ENCODE measurements at places on chromosomes 13 and 19.

GRCh38 chr19:1110809-1111640 is 7.2 kb downstream of the GPX4 start:
- DNase-seq = no peak

DNA sequence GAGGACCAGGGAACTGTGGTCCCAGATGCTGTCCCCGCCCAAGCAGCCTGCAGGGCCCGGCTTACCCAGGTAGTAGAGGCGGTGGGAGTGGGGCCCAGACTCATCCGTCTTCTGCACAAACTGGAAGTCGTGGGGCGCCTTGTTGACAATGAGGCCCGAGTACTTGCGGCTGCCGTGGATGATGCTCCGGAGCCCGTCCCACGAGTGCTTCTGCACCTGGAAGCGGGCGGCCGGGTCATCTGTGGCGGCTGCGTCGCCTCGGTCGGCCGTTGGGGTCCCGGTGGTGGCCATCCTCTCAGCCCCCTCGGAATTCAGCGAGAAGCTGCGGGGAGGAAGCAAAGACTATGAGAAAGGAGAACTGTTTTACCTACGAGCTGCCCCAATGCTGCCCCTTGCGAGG is 9.6 kb downstream of the DPP9 start:
- no peak for DNase-seq

- no peak for DNase-seq
These were observed at the start of gene LIM2 for GRCh38 chr19:51387924-51388389. Gene LIM2 (minus strand): TSS chr19:51387974. CDS start chr19:51387443, 531 bp downstream.

GRCh38 chr19:6384381-6384780 is 8.6 kb downstream of the GTF2F1 start:
- DNase-seq = no peak

DNA sequence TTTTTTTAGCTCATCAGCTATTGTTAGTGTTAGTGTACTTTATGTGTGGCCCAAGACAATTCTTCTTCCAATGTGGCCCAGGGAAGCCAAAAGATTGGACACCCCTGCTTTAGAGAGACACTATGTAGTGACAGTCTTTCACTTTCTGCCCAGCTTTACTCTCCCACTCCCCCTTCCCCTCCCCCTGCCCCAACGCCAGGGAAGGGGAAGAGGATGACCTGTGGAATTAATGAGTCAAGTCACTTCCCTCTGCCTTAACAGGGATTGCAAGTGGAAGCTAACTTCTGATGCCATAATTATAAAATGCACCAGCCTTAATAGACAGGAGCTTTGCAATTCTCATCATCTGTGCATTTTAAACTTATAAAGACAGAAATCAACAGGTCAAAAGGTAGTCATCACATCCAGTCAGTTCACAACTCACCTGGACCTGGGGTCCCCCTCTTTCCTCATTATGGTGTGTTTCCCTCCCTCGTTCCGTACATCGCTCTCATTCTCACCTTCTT is 1.6 kb downstream of the ZNF415 start:
- DNase-seq = no peak

- DNase-seq = no peak
These were observed 265.9 kb downstream of the MYO16 start for GRCh38 chr13:108895220-108895704.

GRCh38 chr19:39325778-39326665 is 5.4 kb upstream of the LRFN1 start:
- DNase-seq = no peak

- no peak for DNase-seq
These were observed 52.7 kb upstream of the ZDHHC20 start for GRCh38 chr13:21511849-21512248.

DNA sequence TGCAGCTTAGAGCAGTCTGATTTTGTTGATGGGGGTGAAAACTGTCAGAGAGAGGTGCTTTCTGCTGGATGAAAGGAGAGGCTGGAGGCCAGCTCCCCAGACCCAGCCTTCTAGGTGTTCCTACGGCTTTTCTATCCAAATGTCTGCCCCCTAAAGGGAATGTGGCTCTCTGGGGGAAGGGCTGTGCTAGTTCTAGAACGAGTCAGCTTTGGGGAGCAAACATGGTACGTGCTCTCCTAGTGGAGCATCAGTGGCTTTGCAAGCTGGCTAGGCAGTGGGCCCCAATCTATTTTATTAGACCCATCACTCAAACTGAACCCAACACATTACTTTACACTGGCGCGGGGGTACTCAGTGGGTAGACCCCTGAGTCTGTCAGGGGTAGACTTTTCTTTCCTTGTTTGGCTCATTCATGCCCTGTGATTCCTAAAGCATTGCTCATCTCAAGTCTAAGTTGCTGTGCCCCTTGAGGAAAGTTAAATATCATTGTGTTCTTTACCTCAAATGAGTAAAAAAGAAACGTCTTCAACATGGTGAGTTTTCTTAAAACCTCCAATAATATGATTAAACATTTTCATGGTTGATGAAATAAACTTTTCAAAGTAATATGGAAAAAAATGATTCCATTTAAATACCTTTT is 254.9 kb downstream of the DLEU7 start:
- no peak for DNase-seq

- no peak for DNase-seq
These were observed 79.4 kb upstream of the FNDC3A start for GRCh38 chr13:48896312-48896711.

DNA sequence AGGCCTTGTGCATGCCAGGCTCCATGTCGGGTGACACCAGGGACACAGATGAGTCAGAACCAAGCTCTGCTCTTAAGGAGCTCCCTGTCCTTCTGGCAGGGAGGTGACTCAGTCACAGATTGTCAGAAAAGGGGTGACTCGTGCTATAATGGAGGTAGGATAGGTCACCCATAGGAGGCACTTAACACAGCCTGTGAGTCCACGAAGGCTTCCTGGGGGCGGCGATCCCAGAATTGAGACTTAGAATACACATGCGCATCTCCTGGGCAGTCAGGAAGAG is 19.6 kb downstream of the FUZ start:
- no peak for DNase-seq

DNA sequence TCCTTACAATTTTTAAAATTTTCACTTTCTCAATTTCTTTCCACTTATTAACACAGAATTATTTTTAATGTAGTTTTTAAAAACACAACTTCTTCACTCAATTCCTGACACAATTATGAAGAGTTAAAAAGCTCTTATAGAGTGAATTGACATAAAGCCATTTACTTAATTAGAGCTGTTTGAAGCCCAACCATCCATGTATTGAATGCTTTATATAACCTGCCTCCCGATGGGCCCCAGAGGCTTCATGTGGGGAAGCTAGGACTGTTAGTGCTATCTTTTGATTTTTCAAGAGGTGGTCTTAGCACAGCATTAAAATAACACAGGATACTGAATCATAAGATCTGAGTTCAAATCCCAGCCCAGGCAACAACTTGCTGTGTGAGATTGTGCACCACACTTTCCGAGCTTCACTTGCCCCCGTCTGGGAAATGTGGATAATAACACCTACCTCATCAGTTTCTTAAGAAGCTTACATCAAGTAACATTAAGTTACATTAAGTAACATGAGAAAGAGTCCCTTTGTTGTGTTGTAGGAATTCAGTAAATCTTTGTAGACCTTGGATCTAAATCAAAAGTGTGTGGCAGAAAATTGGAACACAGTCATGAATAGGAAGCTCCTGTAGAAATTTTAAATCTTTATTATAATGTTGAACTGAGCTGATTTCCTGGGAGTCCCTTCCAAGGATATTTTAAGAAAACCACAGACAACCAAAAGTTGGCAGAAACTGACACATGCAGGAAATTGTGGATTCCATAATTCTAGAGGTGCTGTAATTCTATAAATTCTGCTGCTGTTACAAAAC is 5.5 kb upstream of the ENOX1 start:
- DNase-seq = no peak

DNA sequence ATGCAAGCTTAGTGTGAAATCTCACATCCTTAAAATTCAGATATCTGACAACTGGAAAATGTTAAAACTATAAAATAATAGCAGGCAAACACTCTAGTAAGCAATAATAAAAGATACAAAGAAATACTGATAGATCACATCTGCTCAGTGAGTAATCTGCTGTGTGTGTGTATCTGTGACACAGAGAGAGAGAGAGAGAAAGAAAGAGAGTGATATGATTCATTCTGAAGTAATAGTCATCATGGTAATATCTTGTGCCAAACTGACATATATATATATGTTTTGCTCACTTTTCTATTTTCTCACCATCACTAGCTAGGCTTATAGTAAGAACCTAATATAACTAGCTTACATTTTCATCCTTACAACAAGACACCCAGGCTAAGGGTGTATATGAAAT is 288.0 kb upstream of the SLITRK6 start:
- no peak for DNase-seq

DNA sequence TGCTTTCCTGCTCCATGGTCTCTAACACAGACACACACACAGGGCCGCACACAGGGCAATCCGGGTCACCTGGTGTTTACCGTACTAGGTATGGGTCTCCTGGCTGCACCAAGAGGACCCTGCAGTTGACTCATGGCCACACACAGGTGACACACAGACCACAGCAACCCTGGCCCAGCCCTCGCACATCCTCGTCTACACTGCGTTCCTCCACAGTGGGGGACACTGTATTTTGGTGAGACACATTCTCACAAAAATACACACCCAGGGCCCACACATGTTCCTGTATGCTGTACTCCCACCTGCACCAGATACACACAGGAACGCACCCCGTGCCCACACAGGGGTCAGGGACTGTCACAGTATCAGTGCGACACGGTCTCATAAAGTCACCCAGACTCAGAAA is 12.8 kb downstream of the PDE4A start:
- no peak for DNase-seq

GRCh38 chr13:71759651-71760511 is 107.1 kb downstream of the DACH1 start:
- DNase-seq = no peak

DNA sequence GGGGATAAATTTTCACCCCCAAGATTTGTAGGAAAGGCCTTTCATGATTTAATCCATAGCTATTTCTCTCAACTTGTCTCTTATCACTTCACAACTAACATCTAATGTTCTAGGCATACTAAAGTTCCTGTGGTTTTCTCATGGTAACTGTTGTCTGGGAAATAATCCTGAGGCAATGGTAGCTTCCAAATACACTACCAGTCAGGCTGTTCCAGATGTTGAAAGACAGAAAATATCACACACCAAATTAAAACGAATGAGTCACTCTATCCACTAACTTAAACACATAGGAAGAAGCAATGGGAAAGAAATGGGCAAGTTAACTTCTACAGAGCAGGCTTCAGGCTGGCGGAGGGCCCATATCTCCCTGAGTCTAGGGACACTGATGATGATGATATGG is 77.7 kb upstream of the MYO16 start:
- no peak for DNase-seq

DNA sequence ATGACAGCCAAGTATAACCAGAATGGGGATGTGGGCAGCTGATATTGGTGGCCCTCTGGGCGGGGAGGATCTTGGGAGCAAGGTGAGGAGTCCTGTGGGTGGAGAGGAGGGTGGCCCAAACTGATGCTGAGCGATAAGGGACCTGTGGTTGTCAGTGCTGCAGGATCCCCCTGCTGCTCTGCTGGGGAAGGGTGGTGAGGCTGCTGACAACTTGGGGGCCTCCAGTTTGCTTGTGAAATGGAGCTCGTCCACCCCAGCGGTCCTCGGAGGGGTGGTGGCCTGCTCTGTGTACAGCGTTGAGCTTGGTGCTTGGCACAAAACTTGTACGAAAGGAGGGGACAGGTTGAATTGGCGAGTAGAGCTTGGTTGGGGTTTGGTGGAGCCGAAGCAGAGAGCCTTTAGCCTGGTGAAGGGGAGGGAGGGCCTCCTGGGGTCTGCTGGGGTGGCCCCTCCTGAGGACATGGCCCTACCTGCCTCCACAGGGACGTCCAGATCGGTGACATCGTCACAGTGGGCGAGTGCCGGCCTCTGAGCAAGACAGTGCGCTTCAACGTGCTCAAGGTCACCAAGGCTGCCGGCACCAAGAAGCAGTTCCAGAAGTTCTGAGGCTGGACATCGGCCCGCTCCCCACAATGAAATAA is 2.9 kb downstream of the RPS11 start:
- no peak for DNase-seq

GRCh38 chr13:37383046-37383445 is 215.5 kb downstream of the POSTN start:
- DNase-seq = no peak

DNA sequence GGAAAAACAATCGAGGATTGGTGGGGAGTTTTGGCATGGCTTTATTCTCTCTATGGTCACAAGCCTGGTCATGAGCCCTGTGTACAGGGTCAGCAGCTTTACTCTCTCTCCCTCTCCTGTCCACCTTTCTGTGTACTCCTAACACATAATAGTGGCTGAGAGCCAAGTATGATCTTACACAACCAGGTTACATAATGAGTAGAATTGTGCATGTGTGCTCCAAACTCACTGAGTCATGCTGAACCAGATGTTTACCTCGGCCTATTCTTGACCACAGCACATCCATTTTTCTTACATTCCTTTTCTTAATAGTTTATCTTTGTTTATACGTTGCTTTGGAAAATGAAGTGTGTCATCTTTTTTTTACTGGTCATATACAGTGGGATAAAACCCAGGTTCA is 53.1 kb downstream of the ZNF254 start:
- DNase-seq = no peak

- DNase-seq = no peak
These were observed 1.0 kb downstream of the PDX1 start for GRCh38 chr13:27920677-27921420.

GRCh38 chr19:45790942-45791341 is 1.7 kb downstream of the DMWD start:
- DNase-seq = no peak

DNA sequence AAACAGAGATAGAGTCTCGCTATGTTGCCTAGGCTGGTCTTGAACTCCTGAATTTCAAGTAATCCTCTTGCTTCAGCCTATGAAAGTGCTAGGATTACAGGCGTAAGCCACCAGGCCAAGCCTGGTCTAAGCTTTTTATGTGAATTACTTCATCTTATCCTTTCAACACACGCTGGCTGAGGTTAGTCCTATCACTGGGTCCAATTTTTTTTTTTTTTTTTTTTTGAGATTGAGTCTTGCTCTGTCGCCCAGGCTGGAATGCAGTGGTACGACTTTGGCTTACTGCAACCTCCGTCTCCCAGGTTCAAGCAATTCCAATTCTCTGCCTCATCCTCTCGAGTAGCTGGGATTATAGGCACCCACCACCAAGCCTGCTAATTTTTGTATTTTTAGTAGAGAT is 10.4 kb downstream of the MYO1F start:
- no peak for DNase-seq

Data from mucosa of gallbladder (tissue), 1 donor.